Cardiac fibroblast (primary cell): ENCODE measurements at places on chromosomes 6 and 20.

DNA sequence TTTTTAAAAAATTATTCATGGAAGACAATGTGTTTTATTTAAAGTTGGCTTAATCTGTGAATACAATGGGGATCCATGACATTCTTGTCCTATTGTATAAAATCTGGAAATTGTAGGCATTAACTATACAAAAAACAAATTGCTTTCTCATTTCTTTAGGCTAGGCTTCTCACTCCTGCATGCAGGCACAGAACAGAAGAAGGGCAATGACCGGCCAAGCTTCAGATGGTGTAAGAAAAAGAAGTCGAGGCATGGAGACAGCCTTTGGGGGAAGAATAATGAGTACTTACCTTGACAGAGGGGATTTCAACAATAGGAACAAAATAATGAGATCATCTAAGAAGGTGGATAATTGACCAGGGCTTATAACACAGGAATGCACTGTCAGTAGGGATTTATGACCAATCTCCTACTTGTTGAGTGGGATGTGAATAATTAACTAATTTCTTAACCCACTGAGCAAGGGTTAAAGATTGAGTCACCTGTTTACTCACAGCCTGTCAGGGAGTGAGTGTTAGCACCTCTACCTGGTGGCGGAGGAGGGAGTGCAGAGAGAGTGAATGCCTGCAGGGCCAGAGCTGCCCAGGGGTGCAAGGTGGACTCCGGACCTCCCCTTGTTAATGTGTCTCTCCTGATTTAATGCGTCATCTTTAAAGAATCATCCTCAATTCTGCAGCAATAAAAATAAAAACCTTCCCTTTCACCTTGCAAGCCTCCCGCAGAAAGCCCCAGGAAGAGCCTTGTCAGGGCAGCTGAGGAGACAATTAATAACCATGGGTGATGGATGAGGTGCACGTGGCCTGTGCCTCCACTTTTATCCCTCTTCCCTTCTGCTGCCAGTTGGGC is 3.9 kb downstream of the SLC22A2 start:
- no peak for DNase-seq

- no peak for DNase-seq
Observed at GRCh38 chr20:51218603-51219002, 195.7 kb upstream of the KCNG1 start.

DNA sequence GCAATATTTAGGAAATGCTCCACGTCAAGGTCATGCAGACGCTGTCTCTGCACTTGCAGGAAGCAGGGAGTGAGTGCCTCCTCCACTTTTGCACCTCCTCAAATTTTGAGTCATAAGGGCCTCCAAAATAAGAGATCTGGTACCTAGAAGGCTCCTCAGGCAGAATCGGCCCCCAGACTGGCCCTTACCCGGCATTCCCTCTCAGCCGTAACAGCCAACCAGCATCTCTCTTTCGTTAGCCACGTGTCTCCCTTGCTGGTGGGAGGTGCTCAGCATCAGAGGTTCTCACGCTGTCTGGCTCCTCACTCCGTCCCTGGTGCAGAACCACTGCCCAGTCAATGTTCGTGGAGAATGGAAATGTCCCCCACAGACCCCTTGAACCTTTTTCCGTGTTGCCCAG is 75.3 kb downstream of the ANKRD60 start:
- no peak for DNase-seq

DNA sequence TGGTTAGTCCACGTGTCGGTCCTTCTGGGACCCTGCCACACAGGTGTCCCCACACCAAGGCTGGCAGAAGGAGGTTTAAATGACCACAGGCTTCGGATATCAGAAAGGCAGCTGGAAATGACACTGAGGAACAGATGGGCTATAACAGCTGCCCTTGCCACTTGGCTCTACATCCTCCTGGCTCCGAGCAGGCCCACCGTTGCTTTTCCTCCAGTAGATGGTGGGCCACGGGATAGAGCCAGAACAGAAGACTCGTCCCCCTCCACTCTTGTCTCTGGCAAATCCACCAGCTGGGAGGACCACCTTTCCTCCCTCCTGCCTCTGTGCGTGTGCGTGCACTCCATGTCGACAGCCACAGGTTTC is 17.6 kb downstream of the WRNIP1 start:
- no peak for DNase-seq

- no peak for DNase-seq
Observed at GRCh38 chr20:49914310-49915117, 815 bp downstream of the SPATA2 start.

DNA sequence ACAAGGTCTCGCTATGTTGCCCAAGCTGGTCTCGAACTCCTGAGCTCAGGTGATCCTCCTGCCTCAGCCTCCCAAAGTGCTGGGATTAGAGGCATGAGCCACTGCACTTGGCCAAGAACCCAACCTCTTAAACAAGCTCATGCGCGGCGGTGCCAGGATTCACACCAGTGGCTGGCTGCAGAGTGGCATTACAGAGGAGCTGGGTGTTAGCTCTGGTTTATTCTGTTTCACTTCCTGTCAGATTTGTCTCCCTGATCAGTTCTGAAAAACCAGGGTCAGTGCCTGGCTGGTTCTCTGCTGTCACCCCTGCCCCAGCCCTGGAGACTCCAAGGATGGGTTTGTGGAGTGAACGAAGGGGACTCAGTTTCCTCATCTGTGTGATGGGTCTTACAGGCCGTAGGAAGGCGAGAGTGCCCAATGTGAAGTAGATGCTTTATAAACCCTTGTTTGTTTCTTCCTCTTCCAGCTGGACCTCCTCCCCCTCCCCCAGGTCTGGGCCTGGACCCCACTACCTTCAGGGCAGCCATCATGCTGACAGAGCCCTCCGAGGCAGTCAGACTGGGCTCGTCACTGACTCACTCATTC is 63.4 kb downstream of the UBE2V1 start:
- DNase-seq, result no peak

GRCh38 chr6:30363459-30363858 is 18.5 kb downstream of the RPP21 start:
- no peak for DNase-seq

DNA sequence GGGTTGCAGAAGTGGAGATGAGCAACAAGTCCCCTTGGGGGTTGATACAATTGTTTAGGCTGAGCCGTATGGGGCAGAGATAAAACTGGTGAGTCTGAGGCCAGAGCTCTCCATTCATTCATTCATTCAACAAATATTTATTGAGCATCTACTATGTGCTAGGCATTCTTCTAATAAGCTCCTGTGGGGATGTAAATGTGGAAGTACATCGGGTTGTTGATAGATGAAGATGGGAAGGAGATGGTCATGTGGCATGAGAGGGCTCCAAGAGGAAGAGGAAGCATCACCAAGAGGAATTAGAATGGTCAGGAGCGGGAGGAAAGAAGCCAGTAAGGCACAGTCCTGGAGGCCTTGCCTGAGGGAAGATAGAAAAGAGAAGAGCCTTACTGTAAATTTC is 98.7 kb upstream of the MLN start:
- DNase-seq, result no peak

GRCh38 chr6:138328210-138328609 is 49.5 kb upstream of the SMIM28 start:
- no peak for DNase-seq

DNA sequence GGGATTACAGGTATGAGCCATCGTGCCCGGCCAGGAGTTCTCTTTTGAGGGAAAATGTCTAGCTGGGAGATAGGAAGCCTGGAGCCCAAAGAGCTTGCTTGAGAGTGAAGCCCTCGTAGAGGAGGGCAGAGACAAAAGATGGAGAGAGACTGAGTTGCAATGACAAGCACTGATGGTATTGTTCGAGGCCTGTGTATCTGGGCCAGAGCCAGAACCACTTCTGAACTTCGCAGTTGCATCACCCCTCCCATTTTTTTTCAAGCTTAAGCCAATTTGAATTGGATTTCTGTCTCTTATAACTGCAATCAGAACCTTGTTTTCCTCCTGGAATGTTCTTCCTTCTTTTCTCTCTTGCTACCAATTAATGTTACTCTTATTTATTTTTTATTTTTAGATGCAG is 83.1 kb downstream of the KCNB1 start:
- DNase-seq, result peak; percentile 59

DNA sequence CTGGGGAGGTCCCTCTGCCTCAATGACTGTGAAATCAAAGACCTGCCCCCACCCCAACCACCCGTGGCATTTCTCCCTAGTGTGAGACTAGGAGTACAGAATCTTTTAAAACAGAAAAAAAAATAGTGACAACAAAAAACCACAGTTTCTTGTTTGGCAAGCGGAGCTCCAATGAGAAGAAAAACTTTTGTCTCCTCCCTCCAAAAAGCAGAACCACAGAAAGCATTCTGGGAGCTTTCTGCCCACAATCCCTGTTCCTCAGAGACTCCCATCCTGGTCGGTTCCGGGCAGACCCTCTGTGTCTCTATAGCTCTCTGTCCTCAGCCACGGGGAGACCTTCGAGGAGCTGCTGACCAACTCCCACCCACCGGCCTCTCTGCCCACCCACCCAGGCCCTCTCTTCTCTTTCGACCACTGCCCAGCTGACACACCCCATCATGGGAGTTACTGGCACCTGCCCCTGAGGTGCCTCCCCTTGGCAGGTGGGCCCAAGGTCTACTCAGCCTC is 4.9 kb downstream of the PREX1 start:
- DNase-seq, result no peak

- no peak for DNase-seq
Observed at GRCh38 chr6:42331019-42331418, 113.4 kb upstream of the MRPS10 start.

DNA sequence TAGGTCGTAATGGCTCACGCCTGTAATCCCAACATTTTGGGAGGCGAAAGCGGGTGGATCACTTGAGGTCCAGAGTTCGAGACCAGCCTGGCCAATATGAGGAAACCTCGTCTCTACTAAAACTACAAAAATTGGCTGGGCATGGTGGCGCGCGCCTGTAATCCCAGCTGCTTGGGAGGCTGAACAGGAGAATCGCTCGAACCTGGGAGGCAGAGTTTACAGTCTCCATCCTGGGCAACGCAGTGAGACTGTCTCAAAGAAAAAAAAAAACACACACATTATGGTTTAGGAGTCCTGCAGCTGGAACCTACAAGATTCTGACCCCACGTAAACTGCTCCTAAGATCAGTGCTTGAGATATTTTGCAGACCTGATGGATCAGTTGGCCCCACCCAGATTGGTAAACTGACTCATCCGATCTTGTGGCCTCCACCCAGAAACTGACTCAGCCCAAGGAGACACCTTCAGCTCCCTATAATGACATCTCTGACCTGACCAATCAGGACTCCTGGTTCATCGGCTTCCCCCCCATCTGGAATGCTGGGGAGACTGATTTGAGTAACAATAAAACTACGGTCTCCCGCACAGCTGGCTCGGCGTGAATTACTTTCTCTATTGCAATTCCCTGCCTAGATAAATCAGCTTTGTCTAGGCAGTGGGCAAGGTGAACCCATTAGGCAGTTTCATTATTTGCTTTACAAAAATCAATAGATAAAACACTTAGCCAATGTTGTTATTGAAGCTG is 96.2 kb upstream of the BTN3A2 start:
- DNase-seq, result peak; percentile 41

GRCh38 chr6:47595785-47596184 is 102.6 kb upstream of the ADGRF4 start:
- DNase-seq, result no peak

- no peak for DNase-seq
Observed at GRCh38 chr20:16975682-16976081, 227.5 kb downstream of the OTOR start.

GRCh38 chr6:133918208-133918930 is 29.5 kb downstream of the TCF21 start:
- no peak for DNase-seq

DNA sequence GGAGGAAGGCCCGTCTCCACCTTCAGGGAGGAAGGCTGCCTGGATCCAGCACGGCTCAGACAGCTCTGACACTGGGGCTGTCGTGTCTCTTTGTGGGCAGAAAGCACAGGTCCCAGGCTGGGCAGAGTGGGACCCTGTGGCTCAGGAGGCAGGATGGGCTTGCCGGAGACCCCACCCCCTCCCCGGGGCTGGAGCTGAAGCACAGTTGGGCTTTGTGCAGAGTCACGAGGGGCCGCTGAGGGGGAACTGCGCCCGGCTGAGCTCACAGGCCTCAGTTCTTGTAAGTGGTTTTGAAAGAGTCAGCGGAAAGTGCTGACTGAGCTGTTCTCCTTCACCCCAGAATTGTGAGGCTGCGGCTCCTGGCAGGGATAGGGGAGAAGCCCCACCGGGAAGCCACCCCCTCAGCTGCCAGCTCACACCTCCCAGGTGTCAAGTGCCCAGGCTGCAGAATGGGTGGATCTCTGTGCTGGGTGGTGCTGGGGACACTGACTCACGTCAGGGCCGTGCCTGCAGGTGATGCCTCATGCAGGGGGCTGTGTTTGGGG is 145.5 kb upstream of the RNF24 start:
- DNase-seq, result no peak

- no peak for DNase-seq
Observed at GRCh38 chr6:81985191-81985590, 232.7 kb upstream of the TENT5A start.

DNA sequence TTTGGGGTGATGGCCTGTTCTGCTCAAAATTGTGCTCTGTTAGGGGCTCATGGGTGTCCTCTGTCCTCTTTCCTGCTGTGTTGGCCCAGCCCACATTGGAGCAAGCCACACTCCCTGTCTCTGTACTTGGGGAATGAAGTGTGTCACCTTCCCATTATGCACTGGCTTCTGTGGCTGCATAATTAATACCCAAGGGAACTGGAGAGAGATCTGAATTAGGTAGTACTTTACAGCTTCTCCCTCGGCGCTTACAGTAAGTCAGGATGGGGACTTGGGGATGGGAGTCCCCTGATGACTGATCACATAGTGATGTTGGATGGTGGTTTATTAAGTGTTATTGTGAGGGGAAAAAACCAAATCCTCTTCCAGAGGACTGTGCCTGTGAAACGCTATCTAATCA is 116.6 kb downstream of the FOXO3 start:
- DNase-seq, result no peak

DNA sequence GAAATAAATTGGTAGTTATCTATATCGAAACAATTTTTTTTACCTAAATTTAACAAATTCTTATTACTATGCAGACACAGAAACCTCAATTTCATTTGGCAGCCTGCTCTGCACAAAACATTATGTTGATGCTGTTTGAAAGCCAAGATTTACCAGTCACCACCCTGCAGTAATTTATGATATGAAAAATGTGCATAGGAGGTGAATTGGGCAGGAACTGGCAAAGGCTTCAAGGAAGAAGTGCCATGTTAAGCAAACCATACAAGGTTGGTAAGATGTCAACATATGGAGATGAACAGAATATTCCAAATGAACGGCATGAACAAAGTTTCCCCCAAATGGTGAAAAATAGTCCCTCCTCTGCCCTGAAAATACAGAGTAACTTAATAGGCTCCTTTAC is 54.2 kb upstream of the TAB2 start:
- no peak for DNase-seq
